ENCODE measurements at places on chromosomes 4 and X.
A peak's percentile ranks its signal among the peaks of the same experiment; 100 is the strongest.

DNA sequence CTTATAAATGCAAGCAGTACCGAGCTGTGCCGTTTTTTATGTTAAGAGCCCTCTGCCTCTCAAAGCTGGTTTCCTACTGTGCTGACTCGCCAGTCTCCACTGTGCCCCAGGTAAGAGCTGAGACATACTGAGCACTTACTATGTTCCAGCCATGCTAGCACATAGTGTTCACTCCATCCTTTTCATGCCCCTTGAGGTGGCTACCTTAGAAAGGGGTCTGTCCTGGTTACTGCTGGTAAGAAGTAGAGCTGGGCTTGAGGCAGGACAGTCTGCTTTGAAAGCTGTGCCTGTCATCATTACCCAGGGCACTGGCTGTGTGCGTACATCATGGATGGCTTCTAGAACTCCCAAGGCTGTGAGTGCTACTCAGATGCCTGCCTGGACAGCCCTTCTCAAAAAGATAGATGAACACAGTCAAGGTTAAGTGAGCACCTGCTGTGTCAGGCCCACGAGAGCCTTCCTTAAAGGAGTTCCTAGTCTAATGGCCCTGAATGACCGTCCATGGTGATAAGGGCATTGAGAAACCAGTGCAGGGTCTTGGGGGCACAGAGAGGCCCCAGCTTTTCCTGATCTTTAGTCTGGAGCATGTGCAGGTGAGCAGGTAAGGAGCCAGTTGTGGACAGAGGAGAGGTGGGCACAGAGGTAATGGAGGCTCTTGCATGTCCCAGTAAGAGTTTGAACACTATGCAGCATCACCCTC lies 1.6 kb downstream of the STK32B start:
- no peak for DNase-seq

DNA sequence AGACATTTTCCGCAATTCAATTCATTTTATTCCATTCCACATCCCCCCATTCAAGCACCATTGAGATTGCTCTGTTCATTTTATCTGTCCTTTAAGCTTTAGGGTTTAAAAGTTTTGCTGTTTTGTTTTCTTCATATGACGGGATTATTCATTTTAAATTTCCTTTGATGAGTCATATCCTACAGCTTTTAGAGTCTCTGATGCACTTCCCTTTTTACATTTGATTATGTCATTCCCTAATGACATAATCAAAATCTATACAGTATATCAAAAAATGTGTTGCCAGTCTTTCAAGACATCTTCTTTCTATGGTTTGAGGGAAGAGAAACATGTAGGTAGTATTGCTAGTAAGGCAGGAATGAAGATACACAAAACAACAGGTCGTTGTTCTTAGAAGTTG lies 456.3 kb downstream of the PDGFC start:
- no peak for DNase-seq

DNA sequence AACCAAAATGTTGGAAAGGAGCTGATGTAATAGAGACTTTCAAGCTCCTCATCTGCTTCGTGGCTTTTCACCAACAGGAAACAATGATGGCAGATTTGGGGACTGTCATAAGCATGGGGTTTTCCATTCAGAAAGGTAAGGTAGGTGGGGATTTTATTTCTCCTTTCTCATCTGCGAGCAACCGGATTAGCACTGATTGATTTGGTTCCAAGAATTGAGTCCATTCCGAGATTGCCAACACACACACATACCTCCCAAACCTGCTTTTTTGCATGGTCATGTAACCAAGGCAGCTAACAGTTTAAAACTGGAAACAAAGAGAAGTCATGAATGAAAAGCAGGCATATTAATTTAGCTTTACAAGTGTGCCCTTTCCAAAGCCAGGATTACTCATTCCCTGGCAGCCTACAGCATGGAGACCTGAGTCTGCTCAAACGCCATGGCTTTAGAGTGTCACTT lies 63.0 kb upstream of the LNX1 start:
- no peak for DNase-seq

DNA sequence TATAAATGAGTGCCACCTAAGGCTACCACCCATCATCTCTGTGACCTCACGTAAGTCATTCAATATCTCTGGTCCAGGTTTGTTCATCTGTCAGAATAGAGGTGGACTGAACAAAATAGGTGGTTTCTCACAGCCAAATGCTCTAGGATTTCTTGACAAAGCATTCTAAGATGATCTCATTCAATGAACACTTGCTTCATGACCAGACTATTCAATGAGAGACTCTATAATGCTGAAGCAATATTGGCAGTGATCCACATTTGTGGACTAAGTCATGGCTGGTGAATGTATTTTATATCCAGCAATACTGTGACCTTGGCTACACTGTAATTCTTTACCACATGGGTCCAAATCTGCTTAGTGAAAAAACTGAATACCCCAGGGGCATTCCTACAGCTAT lies 37.9 kb downstream of the LDB2 start:
- no peak for DNase-seq

GRCh38 chrX:8025705-8026104 lies 98.5 kb upstream of the PNPLA4 start:
- no peak for DNase-seq

- no peak for DNase-seq
These were observed 35.1 kb downstream of the PSAPL1 start for GRCh38 chr4:7399440-7400234.

- DNase-seq: no peak
These were observed 5.6 kb upstream of the FAM200B start for GRCh38 chr4:15676039-15676438.

DNA sequence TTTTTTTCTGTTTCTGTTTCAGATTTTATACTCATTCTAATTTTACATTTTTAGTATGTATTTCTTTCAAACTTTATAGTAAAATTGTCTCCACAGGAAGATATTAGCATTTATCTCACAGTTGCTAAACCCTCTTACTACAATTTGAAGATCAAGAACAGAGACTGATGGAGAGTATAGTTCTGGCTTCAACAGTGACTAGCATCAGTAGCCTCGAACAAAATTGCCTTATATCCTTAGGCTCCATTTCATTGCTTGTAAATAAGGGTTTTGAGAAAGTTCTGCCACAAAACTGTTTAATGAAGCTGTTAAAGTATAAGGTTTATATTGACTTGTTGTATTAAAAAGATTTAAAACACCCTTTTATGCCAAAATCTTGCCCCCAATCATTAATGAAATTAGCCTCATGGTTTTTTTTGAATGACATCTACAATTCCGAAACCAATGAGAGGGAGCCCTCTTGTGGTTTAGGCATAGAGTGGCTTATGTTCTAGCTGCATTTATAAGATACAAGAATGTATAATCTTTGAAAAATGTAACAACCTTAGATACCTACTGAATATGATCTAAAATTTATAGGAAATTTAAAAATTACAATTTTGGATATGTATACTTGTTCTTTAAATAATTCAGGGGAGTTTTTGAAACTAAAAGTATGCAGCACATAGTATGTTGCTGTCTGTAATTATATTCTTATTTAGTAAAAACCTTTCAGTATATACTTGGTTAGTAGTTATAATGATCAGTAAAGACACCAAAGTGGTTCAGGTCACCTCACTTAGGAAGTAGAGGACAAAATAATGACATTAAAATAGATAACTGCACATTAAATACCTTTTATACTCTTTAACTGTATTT lies 109.8 kb upstream of the HPGD start:
- no peak for DNase-seq

- DNase-seq: no peak
These were observed 17.1 kb downstream of the MSANTD1 start for GRCh38 chr4:3266076-3266475.

GRCh38 chrX:1359477-1359873 lies 22.9 kb downstream of the IL3RA start:
- no peak for DNase-seq

GRCh38 chr4:83605210-83605609 lies 69.3 kb downstream of the GPAT3 start:
- DNase-seq: no peak

- no peak for DNase-seq
These were observed 8.8 kb downstream of the PPARGC1A start for GRCh38 chr4:23881052-23881501.

- no peak for DNase-seq
These were observed 1388.9 kb downstream of the C4orf33 start for GRCh38 chr4:130484826-130485225.

- no peak for DNase-seq
These were observed 78.3 kb downstream of the CT47B1 start for GRCh38 chrX:120797188-120797851.

- no peak for DNase-seq
These were observed 277.7 kb downstream of the NR3C2 start for GRCh38 chr4:148164557-148164956.

DNA sequence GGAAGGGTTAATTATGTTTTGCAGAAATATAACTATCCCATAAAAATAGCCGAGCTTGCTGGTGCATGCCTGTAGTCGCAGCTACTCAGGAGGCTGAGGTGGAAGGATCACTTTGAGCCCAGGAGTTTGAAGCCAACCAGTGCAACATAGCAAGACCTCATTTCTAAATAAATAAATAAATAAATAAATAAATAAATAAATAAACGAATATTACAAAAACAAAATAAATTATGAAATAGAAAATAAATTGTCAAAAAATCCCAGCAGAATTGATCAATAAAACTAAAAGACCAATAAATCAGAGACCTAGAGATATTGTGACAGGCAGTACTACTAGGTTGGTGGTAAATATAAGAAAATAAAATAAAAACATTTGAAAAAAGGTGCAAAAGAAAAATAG lies 6.7 kb upstream of the ARL13A start:
- no peak for DNase-seq

GRCh38 chr4:109675181-109675580 lies 28.1 kb downstream of the CASP6 start:
- DNase-seq: no peak

GRCh38 chr4:7524064-7524682 lies 89.4 kb upstream of the PSAPL1 start:
- no peak for DNase-seq

- DNase-seq: no peak
These were observed 770.2 kb downstream of the FSTL5 start for GRCh38 chr4:161393602-161394001.

GRCh38 chr4:62548108-62548524 lies 1348.0 kb downstream of the ADGRL3 start:
- peak; percentile 52 for DNase-seq

GRCh38 chr4:1310796-1311631 lies 21.3 kb downstream of the MAEA start:
- DNase-seq: no peak

DNA sequence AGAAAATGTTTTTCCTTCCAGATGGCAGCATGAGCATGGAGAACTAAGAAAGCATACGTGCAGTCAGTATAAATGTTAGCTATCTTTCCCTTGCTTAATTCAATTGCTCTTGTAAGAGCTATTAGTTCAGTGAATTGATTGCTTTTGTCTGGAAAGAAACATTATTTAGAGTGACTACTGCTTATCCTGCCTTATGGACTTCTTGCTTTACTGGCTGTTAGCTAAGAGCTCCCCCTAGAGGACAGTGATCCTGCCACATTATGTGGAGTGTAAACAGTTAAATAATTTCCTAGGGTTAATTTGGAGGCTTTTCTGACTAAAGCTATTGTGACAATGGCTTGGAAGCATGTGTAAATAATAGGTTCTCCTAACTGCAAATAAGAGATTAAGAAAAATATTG lies 1402.4 kb downstream of the FAM133A start:
- DNase-seq: peak; percentile 47

GRCh38 chr4:159547645-159548308 lies 444.9 kb downstream of the RAPGEF2 start:
- DNase-seq: peak; percentile 46

DNA sequence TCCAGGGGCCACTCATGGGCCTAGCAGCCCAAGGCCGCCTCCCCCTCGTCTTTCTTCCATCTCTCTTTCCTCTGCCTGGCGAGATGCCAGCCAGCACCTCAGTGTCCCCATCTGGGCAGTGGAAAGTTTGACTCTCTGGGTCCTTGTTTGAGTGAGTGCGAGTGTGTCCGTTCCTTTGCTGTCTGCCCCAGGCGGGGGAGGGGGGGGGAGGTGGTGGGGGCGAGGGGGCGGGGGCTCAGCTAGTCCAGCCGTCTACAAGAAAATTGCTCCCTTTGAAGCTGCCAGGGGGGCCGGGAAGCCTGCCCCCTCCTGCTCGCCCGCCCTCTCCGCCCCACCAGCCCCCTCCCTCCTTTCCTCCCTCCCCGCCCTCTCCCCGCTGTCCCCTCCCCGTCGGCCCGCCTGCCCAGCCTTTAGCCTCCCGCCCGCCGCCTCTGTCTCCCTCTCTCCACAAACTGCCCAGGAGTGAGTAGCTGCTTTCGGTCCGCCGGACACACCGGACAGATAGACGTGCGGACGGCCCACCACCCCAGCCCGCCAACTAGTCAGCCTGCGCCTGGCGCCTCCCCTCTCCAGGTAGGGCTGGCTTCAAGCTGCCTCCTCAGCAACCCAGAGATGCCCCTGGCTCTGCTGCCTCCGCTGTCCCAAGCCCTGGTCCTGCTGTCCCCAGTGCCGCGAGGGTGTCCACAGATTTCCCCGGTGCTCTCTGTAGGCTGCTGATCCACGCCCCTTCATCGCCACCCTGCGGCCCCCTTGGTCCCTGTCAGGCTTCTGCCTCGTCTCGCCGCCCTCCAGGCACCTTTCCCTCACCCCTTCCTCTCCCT lies at the start of gene BGN:
Gene BGN, plus strand, starts transcription at position 440 of the 821 bp plus-strand sequence. CDS start 9,652 bp downstream, outside the sequence.
- peak; percentile 80 for DNase-seq

DNA sequence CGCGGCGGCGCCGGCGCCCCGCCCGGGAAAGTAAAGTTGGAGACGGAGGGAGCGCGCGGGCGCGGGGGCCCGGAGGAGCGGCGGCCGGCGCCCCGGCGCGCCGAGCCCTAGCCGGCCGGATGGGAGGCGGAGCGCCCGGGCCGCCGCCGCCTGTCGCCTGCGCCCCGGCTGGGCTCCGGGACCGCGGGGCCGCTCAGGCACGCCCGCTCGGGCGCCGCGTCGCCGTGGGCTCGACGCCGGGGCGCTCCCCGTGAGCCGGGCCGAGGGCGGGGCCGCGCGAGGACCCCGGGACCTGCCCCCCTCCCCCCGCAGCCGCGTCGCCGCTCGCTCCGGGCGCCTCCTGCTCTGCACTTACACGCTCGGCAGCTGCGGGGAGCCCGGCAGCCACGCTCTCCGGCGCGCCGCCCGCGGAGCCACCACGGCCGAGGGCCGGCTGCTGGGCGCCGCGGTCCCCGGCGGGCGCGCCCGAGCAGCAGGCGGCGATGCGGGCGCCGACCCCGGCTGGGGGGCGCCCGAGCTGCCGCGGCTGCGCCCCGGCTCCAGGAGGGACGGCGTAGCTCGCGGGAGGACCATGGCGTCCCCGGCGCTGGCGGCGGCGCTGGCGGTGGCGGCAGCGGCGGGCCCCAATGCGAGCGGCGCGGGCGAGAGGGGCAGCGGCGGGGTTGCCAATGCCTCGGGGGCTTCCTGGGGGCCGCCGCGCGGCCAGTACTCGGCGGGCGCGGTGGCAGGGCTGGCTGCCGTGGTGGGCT lies at the start of gene ADRA2C:
Gene ADRA2C, plus strand, starts transcription at position 350 of the 749 bp plus-strand sequence. Its CDS starts 222 bp downstream, at position 572.
- DNase-seq: peak; percentile 67

- DNase-seq: no peak
These were observed 112.3 kb downstream of the NYX start for GRCh38 chrX:41559235-41560052.

- DNase-seq: no peak
These were observed 171.4 kb downstream of the ARHGEF9 start for GRCh38 chrX:63613531-63614028.

DNA sequence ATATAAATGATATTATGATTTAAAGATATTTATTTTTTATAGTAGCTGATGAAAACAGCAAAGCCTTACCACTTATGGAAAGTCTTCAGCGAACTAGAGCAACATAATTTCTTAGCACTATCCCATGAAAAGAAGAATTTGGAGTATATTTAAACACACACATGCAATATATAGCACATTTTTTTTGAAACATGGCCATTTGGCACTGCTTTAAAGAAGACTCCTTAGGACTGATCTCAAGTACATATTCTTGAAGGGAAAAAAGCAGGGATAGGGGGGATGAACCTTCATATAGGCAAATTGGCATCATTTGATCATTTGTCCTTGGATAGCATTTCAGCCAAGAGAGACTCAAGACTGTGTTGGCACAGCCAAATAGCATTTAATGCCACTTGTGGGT lies 193.3 kb downstream of the ANKRD50 start:
- no peak for DNase-seq
